ENCODE measurements at places on chromosomes 11 and 22.

DNA sequence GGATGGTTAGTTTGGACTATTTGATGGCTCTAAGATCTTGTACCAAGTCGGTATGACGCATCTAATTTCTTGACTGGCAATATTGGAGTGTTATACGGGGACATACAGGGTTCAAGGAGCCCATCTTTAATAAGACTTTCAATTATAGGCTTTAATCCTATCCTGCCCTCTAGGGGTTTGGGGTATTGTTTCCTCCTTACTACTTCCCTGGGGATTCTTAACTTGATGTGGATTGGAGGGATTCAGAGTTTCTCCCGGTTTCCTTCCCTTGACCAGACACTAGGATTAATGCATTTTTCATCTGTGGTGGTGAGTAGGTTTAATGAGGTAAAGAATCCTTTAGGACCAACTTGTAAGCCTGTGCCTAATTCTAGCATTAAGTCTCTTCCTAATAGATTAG, 18.8 kb downstream of the CYP2D6 start:
- DNase-seq = no peak

- no peak for DNase-seq
Measured at GRCh38 chr11:197741-198235, 4.9 kb downstream of the SCGB1C1 start.

- no peak for DNase-seq
Measured at GRCh38 chr11:114173843-114174242, 114.3 kb downstream of the ZBTB16 start.

- DNase-seq = no peak
Measured at GRCh38 chr22:49321477-49322055, 506.1 kb downstream of the BRD1 start.

- no peak for DNase-seq
Measured at GRCh38 chr11:75262436-75262835, 21.9 kb downstream of the TPBGL start.

DNA sequence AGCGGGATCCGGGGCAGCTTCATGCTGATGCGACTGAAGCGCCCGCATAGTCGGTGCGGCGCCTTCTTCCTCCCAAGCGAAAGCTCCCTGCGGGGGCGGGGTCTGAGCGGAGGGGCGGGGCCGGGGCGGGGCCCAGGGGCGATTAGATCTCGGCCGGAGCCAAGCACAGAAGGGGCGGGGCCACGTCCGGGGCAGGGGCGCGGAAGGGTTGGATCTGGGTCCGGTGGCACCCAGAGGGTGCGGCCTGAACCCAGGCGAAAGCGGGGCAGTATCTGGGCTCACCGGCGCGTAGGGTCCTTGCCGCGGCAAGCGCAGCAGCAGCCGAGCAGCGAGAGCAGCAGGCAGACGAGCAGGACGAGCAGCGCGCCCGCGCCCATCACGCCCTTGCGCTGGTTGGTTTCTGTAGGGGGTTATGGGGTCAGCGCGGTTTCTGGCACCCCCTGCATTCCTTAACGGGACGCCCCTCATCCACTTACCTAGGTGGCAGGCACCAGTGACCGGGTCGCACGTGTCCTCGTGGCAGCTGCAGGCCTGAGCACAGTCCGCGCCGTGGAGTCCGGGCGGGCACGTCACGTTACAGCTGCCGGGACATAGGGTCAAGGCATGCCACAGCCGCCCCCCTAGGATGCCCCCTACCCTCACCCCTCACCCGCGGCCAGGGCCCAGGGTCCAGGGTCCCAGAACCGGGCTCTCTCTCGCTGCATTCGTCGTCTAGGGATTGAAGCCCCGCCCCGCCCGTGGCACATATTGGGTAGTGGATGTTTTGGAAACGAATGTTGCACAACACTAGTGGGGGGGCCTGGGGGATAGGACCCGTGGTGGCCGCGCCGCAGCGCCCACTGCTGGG, 8.1 kb downstream of the SCARF2 start:
- DNase-seq = peak; percentile 84

GRCh38 chr11:46246521-46246920, 30.9 kb upstream of the CREB3L1 start:
- no peak for DNase-seq

DNA sequence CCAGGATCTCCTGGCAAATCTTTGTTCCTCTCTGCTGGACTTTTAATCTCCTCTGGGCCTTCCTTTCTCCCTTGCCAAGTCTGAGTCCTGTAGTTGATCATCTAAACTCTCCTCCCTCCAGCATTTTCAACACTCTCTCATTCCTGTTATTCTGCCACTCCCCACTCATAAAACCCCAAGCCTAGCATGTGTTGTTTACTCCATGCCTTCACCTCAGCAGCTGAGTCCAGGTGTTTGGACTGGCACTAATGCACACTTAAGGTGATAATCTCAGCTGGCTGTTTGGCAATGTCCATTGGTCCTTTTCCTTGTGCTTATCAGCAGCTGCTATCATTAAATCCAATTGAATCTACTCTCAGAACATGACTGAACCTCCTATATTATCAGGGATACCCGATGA, 876.8 kb upstream of the TENM4 start:
- DNase-seq = no peak

DNA sequence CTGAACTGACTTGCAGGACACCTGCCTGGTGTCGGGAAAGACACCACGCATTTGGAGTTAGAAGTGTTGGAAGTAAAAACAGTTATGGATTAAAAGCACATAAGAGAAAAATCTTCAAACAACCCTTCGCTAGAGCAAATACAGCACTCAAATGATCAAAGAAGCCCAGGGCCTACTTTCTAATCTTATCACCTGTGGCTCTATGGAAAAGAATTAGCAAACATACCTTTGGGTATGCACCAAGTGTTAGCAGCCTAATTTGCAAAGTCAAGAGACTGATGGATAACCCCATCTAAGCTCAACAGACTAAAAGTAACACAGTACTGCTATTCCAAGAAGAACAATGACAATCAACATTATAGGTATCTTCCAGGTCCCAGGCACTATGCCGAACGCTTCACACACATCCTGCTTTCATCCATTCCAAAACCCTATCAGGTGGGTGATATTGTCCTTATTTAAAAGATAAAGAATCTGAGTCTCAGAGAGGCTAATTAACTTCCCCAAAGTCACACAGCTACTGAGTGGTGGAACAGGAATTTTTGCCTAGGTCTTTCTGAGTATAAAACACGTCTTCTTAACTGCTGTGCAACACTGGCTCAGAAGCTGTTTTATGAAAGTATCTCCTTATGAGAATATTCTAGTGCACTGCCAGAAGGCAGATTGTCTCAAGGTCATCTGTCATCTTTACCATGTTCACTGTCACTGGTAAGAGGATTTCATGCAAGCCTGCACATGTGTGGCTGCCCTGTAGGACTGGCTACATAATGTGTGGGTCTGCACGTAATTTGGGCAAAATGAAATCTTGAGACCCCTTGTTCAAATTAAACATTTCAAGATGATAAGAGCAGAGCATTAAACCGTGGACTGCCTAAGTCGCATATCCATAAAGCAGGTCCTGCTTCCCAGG, 16.4 kb downstream of the SLC1A2 start:
- no peak for DNase-seq

GRCh38 chr11:64767344-64768299, 7.8 kb upstream of the PYGM start:
- DNase-seq = peak; percentile 84

DNA sequence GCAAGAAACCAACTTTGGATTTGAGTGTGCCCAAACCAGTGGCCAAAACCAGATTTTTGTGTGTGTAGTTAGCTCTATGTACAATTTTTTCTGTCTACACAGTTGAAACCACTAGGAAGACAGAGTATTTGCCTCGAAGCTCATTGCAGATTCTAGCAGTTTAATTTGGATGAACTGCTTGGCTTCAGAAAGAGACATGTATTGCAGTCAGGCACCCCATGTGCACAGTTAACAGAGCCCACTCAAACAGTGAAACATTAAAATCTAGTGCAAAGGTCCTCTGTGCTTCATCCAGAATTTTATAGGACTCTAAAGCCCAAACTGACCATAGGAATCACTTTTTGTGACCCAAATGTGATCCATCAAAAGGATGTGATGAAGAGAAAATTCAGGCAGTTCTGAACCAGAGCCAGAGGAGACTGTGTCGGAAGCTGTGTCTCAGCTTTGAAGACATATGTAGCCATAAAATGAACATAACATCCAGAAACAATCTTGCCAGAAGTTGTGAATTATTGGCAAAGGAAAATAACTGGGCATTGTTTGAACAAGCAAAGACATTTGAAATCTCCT, 82.7 kb downstream of the PANX1 start:
- no peak for DNase-seq

DNA sequence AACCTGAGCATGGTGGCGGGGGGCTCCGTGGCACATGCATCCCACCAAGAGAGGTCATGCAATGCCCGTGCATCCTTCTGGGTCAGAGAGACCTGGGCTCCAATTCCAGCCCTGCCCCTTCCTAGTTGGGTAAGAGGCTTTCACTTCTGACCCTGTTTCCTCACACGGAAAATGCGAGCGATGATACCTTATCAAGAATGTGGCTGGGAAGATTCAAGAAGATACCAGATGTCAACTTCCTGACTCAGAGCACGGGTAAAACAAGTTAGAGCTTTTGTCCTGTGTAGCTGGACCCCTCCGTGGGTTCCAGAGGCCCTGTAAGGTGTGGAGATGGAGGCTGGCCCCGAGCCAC, 8.7 kb upstream of the DGKZ start:
- no peak for DNase-seq

DNA sequence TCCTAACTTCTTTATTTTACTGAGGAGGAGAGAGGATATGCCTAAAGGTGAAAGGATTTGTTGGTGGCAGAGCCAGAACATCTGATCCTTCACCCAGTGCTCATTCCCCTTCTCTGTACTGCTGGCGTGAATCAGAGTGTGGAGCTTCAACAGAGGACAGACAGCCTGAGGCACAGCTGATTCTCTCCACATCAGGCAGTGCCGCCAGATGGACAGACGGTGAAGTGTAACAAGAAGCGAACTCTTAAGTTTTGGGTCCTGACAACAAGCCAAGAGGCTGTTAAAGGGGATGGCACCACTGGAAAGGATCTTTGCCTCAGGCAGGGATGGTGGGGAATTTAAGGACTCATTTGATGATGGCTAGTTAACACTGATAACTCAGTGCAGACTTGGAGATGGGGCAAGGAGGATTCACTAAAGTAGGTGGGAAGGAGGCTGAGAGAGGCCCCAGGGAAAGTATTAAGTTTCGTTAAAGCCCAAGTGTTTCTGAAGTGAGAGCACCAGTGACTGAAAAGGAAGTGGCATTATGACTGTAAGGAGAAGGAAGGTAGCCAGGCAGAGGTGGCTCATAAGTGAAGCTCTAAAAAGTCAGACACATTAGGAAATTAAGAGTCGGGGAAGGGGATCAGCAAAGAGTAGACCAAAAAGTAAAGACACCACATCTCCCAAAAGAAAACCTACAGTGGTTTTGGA, 81.3 kb downstream of the CLPB start:
- no peak for DNase-seq

DNA sequence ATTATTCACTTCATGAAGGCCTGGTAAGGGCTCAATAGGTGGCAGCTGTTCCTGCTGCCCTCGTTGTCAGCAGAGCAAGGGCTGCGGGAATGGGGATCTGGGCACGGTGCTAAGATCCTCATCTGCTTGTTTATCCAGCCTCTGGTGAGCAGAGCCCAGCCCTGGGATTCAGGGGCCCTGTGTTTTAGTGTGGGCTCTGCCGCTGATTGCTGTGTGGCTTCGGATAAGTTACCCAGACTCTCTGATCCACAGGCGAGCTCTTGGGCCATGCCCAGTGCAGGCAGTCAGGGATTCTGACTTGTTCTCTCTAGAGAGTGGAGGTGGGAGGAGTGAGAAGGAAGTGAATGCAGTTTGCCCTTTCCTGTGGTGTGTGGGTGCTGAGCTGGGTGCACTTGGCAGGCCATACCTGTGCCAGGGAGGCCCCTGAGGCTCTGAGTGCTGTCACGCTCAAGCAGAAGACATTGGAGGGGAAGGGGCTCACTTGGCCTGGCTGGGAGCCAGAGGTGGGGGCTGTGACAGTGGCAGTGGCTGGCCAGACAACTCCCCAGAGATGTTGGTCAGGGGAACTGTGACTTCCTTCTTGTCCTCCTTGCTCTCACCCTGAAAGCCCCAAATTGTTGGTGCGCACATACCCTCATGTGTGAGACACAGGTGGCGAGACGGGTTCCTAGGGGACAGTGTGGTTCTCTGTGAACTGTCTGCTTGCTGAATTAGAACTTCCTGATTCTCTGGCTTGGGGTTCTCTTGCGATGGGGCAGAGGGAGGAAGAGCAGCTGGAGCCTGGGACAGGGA, 43.7 kb downstream of the CD82 start:
- no peak for DNase-seq
